ENCODE measurements at places on chromosomes 16 and 17.

GRCh38 chr16:79651363-79651762, 50.8 kb upstream of the MAF start:
- DNase-seq: peak; percentile 41

DNA sequence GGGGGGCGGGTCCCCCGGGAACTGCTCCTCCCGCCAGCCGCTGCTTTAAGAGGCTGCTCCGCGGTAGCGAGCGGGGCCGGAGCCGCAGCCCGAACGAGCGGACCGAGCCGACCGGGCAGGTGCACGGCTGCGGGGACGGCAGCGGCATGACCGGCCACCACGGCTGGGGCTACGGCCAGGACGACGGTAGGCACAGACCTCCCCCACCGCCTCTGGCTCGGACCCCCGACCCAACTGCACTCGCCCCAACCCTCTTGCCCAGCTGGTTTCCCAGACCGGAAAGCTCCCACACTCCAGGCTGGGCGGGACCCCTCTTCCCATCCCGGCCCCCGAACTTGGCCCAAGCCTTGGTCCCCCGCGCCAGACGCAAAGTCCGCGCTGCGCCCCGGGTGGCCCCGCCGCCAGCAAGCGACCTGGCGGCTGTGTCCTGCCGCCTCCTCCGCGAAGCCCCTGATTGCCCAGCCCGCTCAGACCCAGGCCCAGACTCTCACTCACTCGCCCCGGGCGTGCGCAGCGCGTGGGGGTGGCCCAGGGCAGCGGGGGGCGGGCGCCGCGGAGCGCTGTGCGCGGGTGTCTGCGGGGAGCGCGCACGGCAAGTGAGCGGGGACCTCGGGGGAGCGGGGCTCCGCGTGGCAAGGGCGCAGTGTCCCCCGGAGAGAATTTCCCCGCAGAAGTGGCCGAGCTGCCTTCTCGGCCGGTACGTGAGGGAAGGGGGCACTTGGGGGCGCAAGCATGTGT, at the start of gene CA7:
CA7 (plus strand) TSS at position 73 of the 738 bp plus-strand sequence; CDS start at position 147, 74 bp downstream.
- DNase-seq: no peak

DNA sequence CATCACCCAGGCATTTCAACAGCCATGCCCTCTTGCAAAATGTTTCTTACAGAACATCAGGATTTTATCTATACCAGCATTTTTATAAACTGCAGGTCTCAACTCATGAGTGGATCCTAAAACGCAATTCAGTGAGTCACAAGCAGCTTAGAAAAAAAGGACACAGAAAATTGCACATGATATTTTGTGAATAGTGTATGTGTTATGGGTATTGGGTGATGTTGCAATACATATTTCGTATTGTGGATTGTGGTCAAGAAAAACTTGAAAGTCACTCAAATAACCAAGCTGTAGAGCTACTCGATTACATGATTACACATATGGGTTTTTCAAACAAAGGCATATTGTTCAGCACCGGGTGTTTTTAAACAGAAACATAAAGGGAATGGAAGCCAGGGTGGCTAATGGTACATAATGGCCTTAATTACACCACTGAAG, 1.4 kb downstream of the WIPI1 start:
- DNase-seq: peak; percentile 59

DNA sequence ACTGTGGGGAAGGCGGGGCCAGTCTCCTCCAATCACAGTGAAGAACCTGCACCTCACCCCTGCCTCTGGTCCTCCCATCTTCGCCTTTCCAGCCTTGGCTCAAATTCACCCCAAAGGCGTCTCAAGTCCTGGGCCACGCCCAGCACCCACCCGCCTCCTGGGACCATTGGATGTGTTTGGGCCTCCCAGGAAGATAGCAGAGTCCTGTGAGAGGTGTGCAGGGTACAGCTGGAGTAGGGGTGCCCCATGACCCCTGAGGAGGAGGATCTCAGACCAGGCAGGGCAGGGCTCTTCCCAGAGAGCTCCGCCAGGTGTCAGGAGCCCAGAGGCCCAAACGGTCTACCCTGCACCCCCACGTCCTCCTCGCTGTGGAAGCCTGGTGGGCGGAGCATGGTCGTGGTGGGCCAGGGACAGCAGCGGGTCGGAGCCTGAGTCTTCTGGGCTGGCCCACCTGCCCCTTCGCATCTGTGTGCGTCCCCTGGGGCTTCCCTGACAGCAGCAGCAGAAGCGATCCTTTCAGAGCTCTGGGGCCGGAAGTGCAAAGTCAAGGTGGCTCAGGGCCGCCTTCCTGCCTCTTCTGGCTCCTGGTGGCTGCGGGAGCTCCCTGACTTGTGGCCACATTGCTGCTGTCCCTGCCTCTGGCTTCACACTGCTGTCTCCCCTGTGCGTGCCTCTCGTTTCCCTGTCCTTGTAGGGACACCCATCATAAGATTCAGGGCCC, 34.9 kb upstream of the ZNF469 start:
- no peak for DNase-seq

- DNase-seq: no peak
Measured at GRCh38 chr17:47853616-47854015, 2.7 kb upstream of the SP6 start.

GRCh38 chr17:3890082-3890877, 2.6 kb downstream of the CAMKK1 start:
- DNase-seq: peak; percentile 93

- DNase-seq: no peak
Measured at GRCh38 chr16:28106467-28107215, 43.1 kb upstream of the GSG1L start.

DNA sequence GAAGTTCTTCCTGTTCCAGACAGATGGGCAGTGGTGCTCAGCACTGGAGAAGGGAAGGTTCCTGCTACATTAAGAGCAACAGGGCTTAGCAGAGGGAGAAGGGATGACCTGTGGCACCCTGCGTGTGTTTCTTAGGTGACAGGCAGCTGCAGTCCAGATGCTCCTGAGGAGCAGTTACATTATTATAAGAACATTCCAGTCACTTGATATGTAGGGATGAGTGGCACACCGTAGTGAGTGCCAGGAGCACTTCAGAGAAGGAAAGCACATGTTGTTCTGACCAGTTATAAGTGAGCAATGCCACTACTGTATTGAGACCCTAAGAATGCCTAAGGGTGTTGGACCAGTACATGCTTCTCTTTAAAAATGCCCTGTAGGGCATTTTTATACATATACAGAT, 39.9 kb upstream of the MRC2 start:
- no peak for DNase-seq

- no peak for DNase-seq
Measured at GRCh38 chr17:63035271-63035670, 69.2 kb downstream of the TANC2 start.

- no peak for DNase-seq
Measured at GRCh38 chr17:65515959-65516948, 45.2 kb downstream of the AXIN2 start.

DNA sequence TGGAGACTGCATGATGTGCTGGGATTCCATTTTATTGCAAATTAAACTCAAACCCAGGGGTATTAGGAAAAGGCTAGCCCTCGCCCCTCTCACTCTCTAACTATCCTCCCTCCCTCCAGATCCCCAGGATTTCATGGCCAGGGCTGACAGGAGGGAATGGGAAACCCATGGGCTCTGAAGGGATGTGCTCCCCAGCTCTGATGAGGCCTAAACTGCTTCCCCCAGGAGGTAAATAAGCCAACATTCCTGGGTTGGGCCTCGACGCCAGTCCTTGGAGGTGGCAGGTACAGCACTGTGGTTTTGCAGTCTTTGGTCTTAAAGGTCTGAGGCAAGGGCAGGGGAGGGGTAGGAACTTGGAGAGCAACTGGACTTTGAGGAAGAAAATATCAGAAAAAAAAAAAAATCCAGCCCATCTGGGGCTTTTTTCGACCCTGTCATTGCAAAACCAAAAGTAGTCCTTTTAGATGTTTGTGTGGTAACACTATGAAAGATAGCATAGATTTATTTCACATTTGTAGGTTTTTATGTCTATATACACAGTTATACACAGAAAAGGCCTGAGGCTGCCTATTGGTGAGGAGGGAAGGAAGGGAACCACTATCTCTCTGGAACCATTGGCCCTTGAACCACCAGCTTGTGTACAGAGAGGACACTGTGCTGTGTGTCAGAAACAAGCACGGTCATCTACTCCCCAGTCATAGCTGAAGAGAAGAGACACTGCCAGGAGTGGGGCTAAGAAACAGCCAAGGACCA, 12.0 kb downstream of the C17orf113 start:
- DNase-seq: no peak

DNA sequence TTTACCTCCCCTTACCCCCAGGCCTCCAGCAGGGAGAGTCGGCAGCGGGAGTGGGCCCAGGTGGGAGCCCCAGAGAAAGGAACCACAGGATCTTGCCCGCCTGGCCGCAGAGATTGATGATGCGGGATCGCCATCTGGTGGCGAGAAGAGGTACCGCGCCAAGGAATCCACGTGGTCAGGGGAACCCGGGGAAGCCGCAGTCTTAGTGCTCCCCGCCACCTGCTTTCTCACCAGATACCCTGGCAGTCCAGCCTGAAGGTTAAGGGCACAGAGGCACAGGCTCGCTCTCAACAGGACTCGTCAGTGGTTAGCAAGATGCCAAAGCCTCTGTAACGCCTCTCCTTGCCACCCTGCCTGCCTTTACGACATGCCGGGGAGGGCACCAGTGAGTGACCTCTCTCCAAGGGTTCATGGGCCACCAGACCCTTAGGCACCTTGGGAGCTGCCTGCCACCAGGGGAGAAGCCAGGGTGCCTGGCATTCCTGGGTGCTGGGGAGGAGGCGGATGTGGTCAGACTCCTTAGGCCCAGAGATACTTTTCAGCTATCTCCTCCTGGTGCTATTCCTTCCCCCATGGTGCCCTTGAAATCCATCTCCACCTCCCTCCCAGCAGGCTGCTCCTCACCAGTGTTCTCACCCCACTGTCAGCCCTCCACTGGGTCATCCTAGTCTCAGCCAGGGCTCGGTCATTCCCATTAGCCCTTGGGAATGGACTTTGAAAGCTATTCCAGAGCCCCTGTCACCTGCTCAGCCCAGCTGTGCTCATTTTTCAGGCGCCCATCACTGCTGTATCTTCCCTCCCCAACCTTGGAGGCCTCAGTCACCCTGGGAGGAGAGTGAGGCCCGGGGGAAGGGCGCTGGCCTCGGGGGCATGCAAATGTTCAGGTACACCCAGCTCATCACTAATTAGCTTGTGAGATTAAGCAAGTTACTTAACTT, 5.5 kb upstream of the RHBDF2 start:
- DNase-seq: peak; percentile 83

- peak; percentile 35 for DNase-seq
Measured at GRCh38 chr17:43634591-43635125, 27.1 kb downstream of the MEOX1 start.

DNA sequence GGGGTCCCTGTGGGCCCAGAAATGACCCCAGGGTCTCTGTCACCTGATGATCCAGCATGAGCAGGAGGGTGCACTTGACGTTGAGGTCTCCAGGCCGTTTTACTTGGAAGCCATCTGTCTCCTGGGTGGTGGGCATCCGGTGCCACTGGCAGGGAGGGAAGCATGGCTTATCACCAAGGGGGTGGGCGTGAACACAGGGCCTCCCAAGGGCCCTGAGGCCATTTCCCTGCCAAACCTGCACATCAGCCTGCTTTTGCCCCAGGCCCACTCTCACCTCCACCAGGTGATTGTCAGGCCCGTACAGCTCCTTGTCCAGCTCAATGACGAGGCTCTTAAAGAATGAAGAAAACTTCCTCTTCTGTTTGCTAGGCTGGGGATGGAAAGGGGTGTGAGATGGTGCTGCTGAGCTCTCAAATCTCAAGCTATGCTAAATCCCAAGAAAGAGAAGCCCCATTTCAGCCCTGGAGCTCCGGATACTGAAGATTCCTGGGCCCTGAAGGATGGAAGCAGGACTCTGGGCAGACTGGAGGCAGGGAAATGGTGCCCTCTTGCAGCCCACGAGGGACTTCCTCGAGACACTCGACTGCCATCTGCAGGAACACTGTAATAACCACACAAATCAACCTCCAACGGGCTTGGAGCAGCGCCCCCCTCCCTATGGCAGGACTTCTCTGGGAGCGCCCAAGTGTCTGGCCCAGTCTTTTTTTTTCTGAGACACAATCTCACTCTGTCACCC, 7.1 kb upstream of the FTSJ3 start:
- peak; percentile 86 for DNase-seq

GRCh38 chr17:69503711-69504110, 89.2 kb downstream of the MAP2K6 start:
- no peak for DNase-seq

GRCh38 chr17:65511316-65511715, 50.1 kb downstream of the AXIN2 start:
- DNase-seq: no peak

DNA sequence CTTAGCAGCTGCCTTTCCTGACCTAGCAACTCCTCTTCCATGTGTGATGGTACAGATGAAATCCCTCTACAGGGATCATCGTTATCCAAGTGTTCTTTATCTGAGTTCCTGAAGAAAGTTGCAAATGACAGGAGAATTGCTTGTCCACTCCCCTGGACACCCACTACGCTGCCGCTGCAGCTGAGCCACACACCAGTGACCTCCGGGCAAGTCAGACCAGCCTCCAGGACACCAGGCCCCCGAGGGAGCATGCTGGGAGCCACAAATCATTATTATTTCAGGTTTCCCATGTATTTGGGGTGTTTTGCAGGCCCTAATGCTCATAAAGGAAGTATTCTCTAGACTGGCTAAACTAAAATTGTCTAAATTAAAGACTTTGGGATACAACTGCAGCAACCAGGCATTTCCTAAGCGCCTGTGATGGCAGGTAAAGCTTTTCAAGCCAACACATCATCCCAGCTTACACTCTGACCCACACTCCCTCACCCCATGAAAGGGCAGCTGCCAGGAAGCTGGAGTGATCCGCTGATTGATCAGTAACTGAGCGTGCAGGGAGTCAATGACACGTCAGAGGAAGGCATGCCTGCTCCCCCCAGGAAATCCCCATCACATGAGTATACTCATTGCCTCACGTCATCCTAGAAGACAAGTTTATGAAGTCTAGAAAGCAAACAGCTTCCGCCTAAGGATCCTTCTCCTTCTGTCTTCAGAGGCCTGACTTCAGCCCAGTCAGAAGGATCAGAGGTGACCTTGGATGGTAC, 14.4 kb downstream of the FA2H start:
- no peak for DNase-seq

- no peak for DNase-seq
Measured at GRCh38 chr17:17018612-17019429, 23.4 kb upstream of the MPRIP start.

Data from hepatic stellate cell (primary cell).